Brain (organoid and tissue), 16 donors: ENCODE measurements at places on chromosomes 7 and 10. TPM values are rescaled to one million over a fixed set of nuclear protein-coding genes. Genes with fewer than 3 reads are reported as not detected.

SPDYE6 gene
- not detected for polyA plus RNA-seq

NKX6-2 gene
- polyA plus RNA-seq: 37.4 TPM

DNA sequence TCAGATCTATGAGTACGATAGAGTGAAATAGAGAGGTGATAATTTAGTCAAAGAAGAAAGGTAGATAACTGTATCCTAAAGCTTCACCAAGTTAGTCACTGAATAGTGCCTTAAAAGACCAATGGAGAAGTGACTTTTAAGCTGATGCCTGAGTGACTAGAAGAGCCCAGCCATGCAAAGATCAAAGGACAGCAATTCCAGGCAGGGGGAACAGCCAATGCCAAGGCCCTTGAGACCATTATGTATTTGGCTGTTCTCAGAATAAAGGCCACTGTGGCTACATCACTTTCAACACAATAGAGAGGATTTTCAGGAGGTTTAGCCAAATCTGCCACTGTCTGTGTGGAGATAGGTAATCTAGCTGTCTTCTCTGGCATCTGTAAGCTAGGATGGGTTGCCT lies 17.8 kb downstream of the HDAC9 start:
- no peak for DNase-seq

DNA sequence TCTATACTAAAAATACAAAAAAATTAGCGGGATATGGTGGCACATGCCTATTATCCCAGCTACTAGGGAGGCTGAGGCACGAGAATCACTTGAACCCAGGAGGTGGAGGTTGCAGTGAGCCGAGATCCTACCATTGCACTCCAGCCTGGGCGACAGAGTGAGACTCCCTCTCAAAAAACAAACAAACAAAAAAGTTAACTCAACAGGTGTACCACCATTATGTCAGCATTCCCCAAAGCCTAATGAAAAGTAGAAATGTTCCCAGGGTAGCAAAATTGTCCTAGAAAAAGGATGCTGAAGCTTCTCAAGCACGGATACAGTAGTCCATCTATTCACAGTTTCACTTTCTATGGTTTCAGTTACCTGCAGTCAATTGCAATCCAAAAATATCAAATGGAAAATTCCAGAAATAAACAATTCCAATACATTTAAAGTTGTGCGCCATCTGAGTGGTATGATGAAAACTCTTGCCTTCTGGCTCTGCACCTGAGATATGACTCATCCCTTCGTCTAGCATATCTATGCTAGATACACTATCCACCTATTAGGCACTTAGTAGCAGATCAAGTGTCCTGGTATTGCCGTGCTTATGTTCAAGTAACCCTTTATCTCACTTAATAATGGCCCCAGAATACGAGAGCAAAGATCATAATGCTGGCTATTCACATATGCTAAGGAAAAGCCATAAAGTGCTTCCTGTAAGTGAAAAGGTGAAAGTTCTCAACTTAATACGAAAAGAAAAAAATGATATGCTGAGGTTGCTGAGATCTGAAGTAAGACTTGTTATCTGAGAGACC lies 37.2 kb upstream of the SLC35G1 start:
- no peak for DNase-seq

GRCh38 chr7:4641091-4641666 lies 40.9 kb upstream of the FOXK1 start:
- DNase-seq: no peak

DNA sequence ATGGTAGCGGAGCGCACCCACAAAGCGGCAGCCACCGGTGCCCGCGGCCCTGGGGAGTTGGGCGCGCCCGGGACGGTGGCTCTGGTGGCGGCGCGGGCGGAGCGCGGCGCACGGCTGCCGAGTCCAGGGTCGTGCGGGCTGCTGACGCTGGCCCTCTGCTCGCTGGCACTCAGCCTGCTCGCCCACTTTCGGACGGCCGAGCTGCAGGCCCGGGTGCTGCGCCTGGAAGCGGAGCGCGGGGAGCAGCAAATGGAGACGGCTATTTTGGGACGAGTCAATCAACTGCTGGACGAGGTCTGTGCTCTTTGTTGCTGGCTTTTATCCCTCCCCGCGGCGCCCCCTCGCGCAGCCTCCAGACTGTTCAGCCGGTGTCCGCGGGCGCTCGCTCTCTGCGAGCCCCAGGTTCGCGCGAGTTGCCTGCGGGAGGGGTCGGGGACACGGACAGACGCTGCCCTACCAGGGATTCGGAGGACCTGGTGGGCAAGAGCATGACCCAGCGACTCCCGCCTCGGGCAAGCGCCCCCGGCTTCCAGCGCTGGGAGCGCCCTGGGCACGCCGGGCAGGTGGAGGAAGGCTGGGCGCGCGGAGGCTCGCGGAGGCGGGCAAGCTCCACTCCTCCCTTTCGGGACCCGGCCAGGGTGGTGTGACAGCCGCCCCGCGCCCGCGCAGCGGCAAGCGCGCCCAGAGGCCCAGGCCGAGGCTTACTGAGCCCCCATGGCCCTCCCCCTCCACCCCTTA lies 887 bp downstream of the COL13A1 start:
- DNase-seq: peak; percentile 55

GRCh38 chr7:34165927-34166550 lies 260.7 kb downstream of the BMPER start:
- DNase-seq: peak; percentile 45
